Left lobe of liver (tissue), 2 donors: ENCODE measurements at places on chromosomes 2 and 18. TPM values are rescaled to one million over a fixed set of nuclear protein-coding genes. Genes with fewer than 3 reads are reported as not detected.

DNA sequence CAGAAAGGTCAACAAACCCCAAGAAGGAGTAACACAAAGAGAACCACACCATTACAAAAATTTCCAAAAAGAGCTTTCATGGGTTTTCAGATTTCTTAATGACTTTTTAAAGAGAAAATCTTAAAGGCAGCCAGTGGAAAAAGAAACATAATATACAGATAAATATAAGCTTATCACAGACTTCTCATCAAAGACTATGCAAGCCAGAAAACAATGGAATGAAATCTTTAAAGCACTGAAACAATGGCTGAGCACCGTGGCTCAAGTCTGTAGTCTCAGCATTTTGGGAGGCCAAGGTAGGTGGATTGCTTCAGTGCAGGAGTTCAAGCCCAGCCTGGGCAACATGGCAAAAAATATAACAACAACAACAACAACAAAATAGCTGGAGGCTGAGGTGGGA lies 237.4 kb downstream of the CYP26B1 start:
- no peak for DNase-seq

DNA sequence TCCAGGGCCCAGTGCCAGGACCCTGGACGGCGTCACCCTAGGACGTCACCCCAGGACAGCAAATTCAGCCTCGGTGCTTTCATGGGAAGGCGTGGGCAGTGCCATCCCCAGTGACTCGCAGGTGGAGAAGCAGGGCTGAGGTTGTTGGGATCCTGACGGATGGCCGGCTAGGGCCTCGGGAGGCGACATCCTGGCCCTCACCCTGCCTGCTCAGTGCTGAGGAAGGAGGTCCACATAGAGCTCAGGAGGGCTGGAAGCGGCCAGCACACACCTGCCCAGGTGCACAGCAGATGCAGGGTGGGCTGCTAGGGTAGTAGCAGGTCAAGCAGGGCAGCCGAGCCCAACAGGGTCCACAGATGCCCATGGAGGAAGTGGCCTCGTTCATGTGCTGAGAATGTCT lies 482.0 kb upstream of the SALL3 start:
- DNase-seq = no peak

- no peak for DNase-seq
Measured at GRCh38 chr2:25821225-25822056, 56.8 kb downstream of the ASXL2 start.

Gene CDH2
- total RNA-seq = 34.2 TPM

GRCh38 chr2:36705326-36706020 lies 9.0 kb downstream of the VIT start:
- no peak for DNase-seq

GRCh38 chr2:22753476-22753875 lies 631.5 kb upstream of the KLHL29 start:
- DNase-seq = no peak

DNA sequence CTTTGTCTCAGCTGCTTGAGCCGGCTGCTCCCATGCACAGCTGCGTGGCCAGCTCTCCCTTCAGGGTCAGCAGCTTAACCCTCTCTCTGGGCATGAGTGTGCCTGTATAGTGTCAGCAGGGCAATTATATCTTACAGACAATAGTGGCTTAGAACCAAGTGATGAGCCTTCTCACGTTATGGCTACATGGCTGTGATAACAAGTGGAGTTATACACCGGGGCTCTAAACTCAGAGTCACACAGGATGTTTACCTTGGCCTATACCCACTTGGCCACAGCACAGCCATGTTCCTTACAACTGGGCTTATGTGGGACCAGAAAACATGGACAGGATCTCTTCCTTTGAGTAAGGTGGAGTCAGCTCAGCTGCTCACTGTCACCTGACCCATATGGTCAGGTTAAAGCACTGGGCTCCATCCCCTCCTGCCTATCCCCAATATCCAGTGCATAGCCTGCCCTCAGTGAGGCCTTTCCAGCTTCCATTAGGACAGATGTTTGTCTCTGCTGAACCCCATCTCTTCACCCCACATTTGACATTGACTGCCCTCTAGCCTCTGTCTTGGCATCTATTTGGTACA lies 294.2 kb upstream of the NCKAP5 start:
- DNase-seq = no peak

GRCh38 chr18:23528580-23529472 lies 25.5 kb downstream of the RMC1 start:
- DNase-seq = no peak

Gene TMEM169
- total RNA-seq = 1.5 TPM

Gene ESPNL
- total RNA-seq = 1.7 TPM

Gene CFAP221
- total RNA-seq = 1.2 TPM

DNA sequence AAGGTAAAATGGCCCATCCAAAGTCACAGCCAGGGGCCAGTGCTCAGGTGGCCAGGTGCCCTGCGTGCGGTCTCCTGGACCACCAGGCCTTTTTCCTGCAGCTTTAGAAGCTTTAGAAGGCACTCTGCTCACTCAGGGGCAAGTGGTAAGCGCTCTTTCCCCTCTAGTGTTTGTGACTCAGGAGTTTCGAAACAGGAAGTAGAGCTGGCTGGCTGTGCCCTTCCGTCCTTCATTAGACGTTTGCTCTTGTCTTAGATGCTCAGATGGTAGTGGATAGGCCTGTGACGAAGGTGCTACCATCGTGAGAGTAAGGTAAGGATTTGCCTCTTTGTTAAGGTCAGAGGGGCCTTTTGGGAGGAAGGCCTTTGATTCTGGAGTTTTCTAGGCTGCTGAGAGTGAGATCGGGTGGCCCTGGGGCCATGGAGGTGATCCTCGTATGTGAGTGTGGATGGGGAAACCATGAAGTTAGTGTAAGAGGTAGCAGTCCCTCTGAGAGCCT lies at the start of gene CASP8:
CASP8 (plus strand) TSS at position 235 of the 499 bp plus-strand sequence. CDS start 5,951 bp downstream, outside the sequence.
- no peak for DNase-seq

GRCh38 chr2:169771612-169772011 lies 27.1 kb upstream of the SSB start:
- no peak for DNase-seq
